ENCODE measurements at places on chromosomes 4 and X.

DNA sequence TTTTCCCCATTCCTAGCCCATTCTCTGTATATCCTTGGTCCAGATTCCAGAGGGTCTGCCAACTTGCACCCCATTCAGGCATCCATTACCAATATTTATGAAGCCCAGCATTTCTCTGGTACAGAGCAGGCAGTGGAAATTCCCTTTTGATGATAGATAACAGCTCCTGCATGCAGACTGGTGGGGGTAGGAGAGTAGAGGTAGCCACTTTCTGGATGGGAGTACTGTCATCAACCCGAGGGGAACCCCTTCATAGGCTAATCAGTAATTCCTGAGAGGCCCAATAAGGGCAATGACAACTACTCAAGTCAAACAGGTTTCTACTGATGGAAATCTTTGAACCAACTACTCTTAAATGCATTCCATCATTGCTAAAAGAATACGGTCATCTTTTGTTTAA lies 63.7 kb downstream of the COL25A1 start:
- no peak for DNase-seq

GRCh38 chr4:181018472-181018871 lies 1224.7 kb upstream of the TENM3 start:
- peak; percentile 3 for DNase-seq

GRCh38 chr4:47274901-47275300 lies 188.6 kb downstream of the COMMD8 start:
- no peak for DNase-seq

- no peak for DNase-seq
Measured at GRCh38 chr4:104751468-104751867, 256.8 kb upstream of the CXXC4 start.

DNA sequence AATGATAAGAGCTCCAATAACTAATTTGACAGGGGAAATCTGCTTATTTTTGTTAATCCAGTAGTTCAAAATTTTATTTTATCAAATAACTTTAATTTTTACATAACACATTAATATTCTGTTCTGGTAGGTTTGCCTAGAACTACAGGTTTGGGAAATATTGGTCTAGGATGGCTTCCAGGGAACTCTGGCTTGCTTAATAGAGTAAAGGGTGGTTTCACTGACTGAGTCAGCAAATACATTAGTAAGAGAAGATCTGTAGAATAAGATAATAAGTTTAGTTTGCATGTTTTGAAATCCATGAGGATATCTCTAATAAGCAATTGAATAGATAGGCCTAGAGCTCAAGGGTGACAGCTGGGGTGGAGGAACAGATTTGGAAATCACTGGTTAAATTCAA lies 500.7 kb downstream of the ZNF674 start:
- DNase-seq = no peak

DNA sequence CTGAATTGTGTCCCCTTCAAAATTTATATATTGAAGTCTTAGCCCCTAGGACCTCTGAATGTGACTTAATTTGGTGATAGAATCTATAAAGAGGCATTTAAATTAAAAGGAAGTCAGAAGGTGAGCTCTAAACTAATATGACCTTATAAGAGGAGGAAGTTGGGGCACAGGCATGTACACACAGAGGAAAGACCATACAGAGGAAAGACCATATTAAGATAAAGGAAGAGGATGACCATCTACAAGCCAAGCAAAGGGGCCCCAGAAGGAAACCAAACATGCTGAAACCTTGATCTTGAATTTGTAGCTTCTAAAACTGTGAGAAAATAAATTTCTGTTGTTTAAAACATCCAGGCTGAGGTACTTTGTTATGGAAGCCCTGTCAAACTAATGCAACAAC lies 26.9 kb upstream of the CYBB start:
- no peak for DNase-seq

- DNase-seq = no peak
Measured at GRCh38 chr4:48203819-48204218, 65.8 kb downstream of the TEC start.

DNA sequence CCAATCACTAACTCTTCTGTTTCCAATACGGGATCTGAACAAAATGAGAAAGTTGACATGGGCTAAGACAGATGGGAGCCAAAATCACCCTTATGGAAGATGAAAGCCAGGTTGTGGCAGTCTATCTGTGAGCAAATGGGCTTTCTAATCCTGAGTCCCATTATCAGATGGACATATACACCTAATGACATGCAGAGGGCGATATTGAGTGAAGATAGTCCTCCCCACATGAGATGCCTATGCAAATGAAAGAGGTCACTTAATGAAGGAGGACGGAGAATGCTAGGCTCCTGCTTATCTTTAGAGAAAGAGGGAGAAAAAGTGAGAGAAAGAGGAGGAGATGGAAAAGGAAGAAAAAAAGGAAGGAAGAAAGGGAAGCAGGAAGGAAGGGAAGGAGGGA lies 547.5 kb downstream of the NLGN4X start:
- DNase-seq = no peak

DNA sequence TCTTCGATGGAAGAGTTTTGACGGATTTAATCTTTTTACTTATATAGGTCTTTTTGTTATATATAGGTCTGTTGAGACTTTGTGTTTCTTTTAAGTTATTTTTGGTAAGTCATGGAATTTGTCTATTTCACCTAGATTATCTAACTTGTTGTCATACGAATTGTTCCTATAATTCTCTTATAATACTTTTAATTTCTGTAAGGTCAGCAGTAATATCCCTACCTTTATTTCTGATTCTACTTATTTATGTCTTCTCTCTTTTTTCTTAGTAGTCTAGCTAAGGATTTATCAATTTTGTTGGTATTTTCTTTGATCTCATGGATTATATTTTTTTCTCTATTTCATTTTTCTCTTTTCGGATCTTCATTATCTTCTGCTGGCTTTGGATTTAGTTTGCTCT lies 11.6 kb downstream of the SAP30 start:
- no peak for DNase-seq

DNA sequence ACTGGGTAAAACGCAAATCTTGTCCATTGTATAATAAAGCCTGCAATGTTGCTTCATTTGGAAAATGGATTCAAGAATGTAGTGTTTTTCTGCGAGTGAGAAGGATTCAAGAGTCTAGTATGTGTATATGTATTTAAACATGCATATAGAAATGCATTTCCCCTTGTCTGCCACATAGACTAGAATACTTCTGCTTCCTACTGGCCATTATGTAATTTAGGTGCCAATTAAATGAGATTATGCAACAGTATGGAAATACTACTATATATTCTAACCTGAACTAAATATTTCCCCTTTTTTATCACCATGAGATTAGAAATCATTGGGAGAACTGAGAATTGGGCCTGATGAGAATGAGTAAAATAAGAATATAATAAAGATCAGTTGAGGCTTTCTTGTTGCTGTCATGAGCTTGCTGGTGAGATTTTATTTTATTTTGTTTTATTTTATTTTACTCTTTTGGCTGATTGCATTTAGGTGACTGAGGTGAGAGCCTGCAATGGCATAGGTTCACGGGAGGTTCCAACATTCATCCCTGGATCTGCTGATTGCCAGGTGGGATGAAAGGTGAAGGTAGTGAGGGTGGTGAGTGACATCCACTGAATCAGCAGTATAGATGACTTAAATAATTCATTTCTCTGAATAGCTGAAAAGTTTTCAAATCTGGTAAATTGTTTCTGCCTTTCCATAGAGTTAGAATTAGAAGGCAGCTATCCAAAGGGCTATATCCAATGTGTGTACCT lies 95.6 kb upstream of the SLC4A4 start:
- no peak for DNase-seq

DNA sequence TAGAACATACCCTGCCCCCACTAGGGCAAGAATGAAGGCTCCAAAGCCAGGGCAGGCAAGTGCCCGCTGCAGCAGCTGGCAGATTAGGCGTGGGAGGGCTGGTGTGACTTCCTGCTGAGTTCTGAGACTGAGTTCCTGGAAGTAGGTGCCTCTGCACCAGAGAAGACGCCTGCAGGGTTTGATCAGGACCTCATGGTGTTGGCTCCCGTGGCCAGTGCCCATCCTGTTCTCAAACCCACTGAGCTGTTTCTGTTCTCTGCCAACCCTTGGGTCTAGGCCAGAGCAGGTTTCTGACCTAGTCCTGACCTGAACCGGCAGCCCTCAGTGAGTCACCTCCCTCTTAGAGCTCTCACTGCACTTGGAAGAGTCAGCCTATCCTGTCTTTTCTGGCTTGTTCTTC lies 220.7 kb downstream of the HS6ST2 start:
- DNase-seq = no peak

GRCh38 chrX:80513625-80514024 lies 93.4 kb downstream of the TENT5D start:
- no peak for DNase-seq

- peak; percentile 59 for DNase-seq
Measured at GRCh38 chrX:45517090-45517973, 316.7 kb upstream of the DIPK2B start.

- no peak for DNase-seq
Measured at GRCh38 chrX:124023838-124024238, 62.3 kb downstream of the STAG2 start.

GRCh38 chrX:7680181-7680580 lies 162.8 kb upstream of the VCX start:
- no peak for DNase-seq

DNA sequence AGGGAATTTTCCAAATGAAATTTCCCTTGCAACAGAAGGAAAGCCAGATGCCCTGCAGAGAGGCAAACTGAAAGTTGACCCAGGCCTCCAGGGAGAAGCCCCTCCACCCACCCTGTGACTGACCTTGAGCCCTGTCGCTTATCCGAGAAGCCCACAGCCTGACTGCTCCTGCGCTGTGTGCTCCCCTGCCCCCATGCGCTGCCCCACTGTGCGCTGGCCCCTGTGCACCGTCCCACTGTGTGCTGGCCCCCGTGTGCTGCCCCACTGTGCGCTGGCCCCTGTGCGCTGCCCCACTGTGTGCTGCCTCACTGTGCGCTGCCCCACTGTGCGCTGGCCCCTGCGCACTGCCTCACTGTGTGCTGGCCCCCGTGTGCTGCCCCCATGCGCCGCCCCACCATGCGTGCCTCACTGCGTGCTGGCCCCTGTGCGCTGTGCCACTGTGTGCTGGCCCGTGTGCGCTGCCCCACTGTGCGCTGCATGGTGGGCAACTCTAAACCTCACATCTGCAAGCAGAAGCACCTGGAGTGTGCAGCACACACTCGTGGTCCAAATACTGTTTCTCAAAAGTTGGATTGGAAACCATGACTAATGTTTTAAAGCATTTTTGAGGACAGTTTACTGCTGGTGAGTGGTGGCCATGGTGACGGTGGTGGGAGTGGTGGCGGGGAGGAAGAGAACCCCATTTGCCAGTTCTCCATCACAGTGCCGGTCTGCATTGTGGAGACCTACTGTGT lies 8.3 kb upstream of the GRPEL1 start:
- peak; percentile 34 for DNase-seq

DNA sequence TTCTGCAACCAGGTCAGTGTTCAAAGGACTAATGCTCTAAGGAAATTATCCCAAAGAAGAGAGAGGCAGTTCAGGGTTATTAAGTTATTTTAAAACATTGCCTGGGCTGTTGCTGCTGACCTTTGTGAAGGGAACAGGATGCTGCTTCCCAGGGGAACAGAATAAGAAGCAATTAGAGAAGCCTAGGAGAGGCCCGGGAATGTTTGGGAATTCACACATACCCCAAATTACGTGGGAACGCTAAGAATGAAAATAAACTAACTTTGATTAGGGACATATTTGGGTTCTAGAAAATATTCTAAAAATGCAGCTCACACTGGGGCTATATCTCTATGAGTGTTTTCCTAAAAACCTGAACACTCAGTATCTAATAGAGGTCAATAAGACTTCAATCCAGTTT lies 243.1 kb upstream of the FTHL17 start:
- no peak for DNase-seq

DNA sequence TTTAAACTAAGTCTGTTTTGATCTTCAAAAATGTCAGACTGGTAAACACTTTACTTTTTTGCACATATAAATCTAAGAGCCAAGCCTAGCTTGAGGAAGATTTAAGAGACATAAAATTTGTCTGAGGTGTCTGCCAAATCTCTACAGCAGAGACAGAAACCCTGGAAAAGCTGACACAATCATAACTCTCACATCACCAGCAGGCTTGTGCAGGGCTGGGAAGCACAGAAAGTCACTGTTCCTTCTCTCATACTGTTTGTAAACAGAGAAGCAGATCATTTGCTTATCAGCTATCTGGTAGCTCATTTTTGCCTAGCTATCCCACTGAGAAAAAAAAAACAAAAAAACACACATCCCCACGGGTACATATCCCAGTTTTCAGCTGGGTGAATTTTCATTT lies 7.0 kb downstream of the ENOX2 start:
- DNase-seq = no peak

- no peak for DNase-seq
Measured at GRCh38 chr4:3269105-3269927, 20.4 kb downstream of the MSANTD1 start.

- DNase-seq = no peak
Measured at GRCh38 chr4:68960294-68961163, 8.9 kb upstream of the UGT2A3 start.

DNA sequence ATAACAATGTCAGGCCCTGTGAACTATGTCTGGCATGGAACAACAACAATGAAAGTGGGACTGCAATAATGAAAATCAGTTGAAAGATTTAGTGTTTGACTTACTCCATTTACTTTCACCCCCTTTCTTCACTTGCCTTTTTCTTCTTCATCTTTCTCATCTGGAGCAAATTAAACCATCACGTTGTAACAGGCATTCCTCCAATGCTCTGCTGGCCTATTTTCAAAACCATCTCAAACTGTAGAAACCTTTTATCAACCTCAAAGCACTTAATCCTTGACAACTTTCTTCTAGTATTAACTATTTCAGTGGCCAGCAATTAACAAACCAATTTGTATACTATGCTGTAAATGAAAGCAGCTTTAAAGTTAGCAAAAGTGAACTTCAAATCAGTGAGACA lies 8.3 kb downstream of the KLHL13 start:
- DNase-seq = no peak

DNA sequence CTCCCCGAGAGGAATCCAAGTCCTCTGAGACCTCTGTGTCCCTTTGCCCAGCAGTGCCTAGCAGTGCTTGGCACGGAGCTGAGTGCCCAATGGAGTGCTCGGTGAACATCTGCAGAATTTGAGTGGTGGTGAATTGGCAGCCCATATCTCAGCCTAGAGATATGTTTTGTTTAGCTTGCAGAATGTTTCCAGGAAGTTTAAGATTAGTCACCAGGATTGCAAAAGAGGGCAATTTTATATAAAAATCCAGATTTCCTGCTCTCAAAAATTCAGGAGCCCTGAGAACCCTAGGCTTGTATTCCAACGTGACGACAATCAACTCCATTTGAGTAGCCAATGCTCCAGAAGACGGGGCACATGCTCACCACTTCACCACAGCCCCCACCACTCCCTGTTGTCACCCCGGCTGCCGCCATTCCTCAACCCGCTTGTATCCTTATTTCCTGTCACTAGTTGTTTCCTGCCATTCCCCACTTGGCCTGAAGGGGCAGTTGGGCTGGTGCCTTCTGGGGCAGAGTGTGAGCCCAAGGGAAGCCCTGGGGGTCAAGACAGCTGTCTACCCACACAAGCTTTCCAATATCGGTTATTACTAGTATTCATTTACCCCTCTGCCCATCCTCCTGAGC lies 116.9 kb downstream of the EFNB1 start:
- peak; percentile 29 for DNase-seq

- DNase-seq = no peak
Measured at GRCh38 chr4:146134761-146135445, 40.6 kb upstream of the LSM6 start.

All from AG08396 (cell line).